Stimulated activated CD8-positive, alpha-beta memory T cell treated with anti-CD3 and anti-CD28 coated beads, Interleukin-12 subunit alpha, Interleukin-12 subunit beta, amount 100 ng/mL, for 1 hour (primary cell): ENCODE measurements at places on chromosomes 16 and 17.

DNA sequence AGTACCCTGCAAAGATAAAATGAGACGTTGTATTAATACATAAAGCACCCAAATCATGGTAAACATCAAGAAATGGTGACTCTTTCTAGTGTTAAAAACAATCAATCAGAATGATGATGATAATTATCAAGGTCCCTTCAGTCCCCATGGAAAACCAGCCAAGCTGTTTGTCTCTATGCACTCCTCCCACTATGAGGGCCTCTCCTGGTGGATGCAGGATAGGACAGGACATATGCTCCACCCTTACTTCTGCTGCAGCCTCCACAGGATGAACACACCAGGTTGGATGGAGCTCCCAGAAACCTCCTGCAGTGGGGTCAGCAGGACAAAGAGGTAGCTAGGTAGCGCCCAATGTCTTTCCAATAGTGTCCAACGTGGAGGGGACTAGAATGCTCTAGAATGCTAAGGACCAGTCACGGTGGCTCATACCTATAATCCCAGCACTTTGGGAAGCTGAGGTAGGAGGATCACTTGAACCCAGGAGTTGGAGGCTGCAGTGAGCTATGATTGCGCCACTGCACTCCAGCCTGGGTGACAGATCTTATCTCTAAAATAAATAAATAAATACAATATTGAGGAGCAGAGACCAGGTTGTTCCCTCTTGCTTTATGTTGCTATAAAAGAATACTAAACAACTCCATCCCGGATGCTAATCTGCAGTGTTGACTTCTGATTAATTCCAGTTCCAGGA lies 9.9 kb upstream of the KDM8 start:
- DNase-seq = no peak

DNA sequence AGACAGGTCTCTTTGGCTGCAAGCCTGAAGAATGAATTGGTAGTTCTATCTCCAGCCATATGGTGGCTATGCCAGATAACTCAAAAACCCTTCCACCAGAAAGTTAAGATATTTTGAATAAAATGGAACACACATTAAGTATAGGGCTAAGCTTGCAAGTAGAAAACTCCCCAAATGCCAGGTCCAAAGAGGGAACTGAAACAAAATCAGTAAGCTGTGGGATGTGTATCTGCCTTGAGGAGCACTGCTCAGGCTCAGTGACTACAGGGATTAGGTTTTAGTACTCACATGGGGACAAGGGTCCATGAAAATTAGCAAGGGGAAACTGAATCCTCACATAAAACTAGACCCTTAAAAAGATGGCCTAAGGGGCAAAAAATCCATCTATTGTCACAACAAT lies 115.7 kb upstream of the PMFBP1 start:
- DNase-seq = no peak

DNA sequence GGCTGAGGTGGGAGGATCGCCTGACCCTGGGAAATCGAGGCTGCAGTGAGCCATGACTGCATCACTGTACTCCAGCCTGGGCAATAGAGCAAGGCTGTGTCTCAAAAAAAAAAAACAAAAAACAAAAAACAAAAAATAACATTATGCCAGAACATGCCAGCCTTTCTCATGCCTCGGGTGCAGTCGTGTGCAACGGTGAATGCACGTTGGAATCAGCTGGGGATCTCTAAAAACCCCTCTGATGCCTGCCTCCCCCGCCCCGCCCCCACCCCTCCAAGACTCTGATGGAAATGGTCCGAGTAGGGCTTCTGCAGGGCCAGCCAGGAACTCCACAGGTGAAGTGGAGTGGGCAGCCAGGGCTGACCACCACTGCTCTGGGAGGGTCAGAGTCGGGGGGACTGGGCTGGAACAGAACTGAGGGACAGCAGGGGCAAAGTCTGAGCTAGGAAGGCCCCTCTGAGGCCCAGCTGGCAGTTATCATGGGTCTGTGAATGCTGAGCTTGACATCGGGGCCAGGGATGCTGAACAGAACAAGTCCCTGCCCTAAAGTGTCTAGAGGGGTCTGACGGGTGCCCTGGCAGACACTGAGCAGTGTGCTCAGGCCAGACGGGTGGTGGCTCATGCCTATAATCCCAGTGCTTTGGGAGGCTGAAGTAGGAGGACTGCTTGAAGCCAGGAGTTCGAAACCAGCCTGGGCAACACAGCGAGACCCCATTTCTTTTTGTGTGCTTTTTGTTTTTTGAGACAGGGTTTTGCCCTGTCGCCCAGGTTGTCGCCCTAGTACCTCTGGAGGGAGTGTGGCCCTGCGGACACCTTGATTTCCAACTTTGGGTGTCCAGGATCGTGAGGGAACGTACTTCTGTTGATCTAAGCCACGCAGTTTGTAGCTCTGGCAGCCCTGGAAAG lies 193.4 kb upstream of the GSE1 start:
- DNase-seq = no peak

GRCh38 chr17:27566671-27567562 lies 64.1 kb upstream of the LGALS9 start:
- no peak for DNase-seq

- DNase-seq = no peak
Observed at GRCh38 chr16:75075688-75076268, 40.8 kb downstream of the LDHD start.

- DNase-seq = no peak
Observed at GRCh38 chr16:53695070-53695469, 8.6 kb downstream of the RPGRIP1L start.

GRCh38 chr17:77264617-77265230 lies 124.0 kb downstream of the SEC14L1 start:
- DNase-seq = no peak

DNA sequence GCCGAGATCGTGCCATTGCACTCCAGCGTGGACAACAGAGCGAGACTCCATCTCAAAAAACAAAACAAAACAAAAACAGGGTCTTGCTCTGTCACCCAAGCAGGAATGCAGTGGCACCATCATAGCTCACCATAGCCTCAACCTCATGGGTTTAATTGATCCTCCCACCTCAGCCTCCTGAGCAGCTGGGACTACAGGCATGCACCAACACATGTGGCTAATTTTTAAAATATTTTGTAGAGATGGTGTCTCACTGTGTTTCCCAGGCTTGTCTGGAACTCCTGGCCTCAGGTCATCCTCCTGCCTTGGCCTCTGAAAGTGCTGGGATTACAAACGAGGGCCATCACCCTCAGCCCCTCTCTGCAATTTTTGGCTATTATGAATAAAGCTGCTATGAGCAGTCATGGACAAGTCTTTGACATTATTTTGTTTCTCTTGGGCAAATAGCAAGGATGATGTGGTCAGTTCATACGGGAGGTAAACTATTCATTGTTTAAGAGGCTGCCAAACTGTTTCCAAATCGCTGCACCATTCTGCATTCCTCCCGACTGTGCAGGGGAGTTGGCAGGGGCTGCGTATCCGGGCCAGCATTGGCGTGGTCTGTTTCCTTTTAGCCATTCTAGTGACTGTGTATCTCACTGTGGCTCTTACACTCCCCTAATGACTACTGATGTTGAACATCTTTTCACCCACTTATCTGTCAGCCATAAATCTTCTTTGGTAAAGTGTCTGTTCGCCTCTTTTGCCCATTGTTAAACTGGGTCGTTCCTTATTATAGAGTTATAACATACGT lies 21.1 kb downstream of the EIF4A3 start:
- DNase-seq = no peak

- DNase-seq = no peak
Observed at GRCh38 chr16:10959161-10959560, 14.8 kb downstream of the CLEC16A start.

- DNase-seq = no peak
Observed at GRCh38 chr16:56877486-56878182, 12.6 kb downstream of the SLC12A3 start.

- DNase-seq = no peak
Observed at GRCh38 chr17:63440127-63440769, 5.9 kb downstream of the CYB561 start.

DNA sequence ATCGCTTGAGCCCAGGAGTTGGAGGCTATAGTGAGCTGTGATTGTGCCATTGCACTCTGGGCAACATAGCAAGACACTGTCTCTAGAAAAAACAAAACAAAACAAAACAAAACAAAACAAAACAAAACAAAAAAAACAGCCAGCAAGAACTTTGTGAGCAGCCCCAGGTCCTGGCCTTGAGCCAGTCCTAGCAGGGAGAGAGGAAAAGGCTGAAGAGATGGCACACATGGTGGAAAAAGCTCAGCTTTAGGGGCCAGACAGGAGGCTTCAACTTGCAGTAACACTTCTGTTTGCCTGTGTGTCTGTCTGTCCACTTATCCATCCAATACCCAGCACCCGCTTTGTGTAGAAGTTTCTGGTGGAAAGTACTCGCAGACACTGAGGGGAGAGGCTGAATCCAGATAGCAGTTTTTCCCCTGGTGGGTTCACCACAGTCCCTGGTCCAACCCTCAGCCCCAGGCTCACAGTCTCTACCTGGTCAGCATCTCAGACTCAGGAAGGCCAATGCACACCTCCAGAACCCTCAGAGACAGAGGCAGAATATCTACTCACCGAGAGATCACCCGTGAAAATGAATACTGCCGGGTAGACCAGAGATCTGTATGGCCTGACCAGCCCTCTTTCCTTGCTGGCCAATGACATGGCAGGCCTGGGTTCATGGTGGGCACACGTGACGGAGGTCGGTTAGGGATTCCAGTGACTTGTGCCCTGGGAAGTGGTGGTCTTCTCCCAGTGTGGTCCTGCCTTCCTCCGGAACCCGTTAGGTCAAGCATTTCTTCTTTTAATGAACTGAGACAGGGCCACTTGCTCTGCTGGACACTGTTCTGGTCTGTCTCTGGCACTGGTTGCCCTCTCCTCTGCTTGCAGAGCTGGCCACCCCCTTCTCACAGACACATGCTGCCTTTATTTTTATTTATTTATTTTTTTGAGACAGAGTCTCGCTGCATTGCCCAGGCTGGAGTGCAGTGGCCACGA lies 79.5 kb upstream of the DNAJA2 start:
- no peak for DNase-seq
